ENCODE measurements at places on chromosomes 1 and 21. TPM values are rescaled to one million over a fixed set of nuclear protein-coding genes. Genes with fewer than 3 reads are reported as not detected.

DNA sequence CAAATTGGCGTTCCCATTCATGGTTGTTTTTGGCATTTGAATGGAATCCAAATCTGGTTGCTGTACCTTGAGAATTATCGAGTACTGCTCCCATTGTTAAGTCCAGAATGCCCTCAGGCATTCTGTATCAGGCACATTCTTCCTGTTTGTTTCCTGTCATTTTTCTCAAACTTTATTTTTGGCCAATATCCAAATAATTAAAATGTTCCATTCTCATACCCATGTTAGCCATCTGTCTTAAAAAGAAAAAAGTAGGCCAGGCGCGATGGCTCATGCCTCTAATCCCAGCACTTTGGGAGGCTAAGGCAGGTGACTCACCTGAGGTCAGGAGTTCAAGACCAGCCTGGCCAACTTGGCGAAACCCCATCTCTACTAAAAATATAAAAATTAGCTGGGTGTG, 29.3 kb upstream of the SHISA4 start:
- H3K27me3 ChIP-seq = no peaks in the 10 kb centered on the region
- H3K4me1 ChIP-seq = no peaks in the 10 kb centered on the region
- H3K4me3 ChIP-seq = no peak overlapping the region
- H3K27ac ChIP-seq = no peak overlapping the region

- H3K36me3 ChIP-seq = no peaks in the 10 kb centered on the region
- H3K27ac ChIP-seq = no peak overlapping the region
- H3K4me1 ChIP-seq = no peaks in the 10 kb centered on the region
- H3K27me3 ChIP-seq = no peaks in the 10 kb centered on the region
- no peak for DNase-seq
Measured at GRCh38 chr1:189908113-189908512, 569.6 kb downstream of the BRINP3 start.

Gene MAP3K21
- total RNA-seq = 1.9 TPM

GRCh38 chr1:29195881-29196291, 14.2 kb upstream of the SRSF4 start:
- H3K36me3 ChIP-seq = peaks cover 2% of the 10 kb centered on the region
- no peak overlapping the region for H3K27ac ChIP-seq
- no peaks in the 10 kb centered on the region for H3K4me1 ChIP-seq
- no peak overlapping the region for H3K4me3 ChIP-seq
- DNase-seq = no peak

DNA sequence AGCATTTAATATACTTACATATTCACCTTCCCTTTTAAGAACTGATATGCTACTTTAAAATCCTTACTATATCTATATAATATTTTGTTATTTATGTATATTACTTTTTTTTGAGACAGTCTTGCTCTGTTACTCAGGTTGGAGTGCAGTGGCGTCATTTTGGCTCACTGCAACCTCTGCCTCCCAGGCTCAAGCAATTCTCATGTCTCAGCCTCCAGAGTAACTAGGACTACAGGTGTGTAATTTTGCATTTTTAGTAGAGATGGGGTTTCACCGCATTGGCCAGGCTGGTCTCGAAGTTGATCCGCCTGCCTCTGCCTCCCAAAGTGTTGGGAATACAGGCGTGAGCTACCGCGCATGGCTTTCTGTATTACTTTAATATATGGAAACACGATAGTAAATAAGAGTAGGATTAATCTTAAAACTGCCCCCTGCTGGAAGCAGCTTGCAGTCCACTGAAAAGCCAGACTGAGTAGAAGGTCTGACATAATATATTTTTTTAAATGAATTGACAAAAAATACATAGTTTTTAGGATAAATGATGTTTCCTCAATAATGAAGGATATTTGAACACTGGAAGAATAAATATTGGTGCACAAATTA, 24.4 kb downstream of the RCAN3 start:
- no peak for DNase-seq
- H3K4me1 ChIP-seq = peaks cover 42% of the 10 kb centered on the region
- H3K27ac ChIP-seq = peak overlapping the region; percentile 89
- H3K27me3 ChIP-seq = no peaks in the 10 kb centered on the region
- no peak overlapping the region for H3K4me3 ChIP-seq

DNA sequence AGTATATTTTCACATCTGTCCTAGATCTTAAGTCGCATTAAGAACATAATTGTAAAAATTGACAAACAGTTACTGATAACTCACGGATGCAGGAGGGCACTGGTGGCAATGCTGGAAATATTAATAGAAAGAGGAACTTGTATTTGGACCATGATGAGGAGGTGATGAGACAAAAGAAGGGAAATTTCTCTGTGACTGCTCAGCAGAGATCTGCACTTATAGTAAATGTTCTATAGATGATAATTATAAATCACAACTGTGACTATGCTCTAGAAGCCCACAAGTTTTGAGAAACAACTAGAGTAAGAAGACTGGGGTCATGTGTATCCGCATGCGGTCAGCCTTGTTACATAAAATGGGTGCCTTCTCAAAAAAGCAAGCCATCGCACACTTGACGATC, 8.7 kb upstream of the DUSP12 start:
- H3K27ac ChIP-seq = peak overlapping the region; percentile 65
- no peak overlapping the region for H3K4me3 ChIP-seq
- DNase-seq = no peak
- no peaks in the 10 kb centered on the region for H3K36me3 ChIP-seq
- H3K27me3 ChIP-seq = peaks cover 18% of the 10 kb centered on the region

Gene IFI16
- total RNA-seq = 68.0 TPM
